Thyroid gland (tissue), 4 donors: ENCODE measurements at places on chromosomes 3 and 15. TPM values are rescaled to one million over a fixed set of nuclear protein-coding genes. Genes with fewer than 3 reads are reported as not detected.

PIGZ gene
- total RNA-seq = 3.3 TPM

NLGN1 gene
- 2.9 TPM for total RNA-seq

GPR149 gene
- not detected for total RNA-seq

GOLGA8S gene
- 2.7 TPM for total RNA-seq

DNA sequence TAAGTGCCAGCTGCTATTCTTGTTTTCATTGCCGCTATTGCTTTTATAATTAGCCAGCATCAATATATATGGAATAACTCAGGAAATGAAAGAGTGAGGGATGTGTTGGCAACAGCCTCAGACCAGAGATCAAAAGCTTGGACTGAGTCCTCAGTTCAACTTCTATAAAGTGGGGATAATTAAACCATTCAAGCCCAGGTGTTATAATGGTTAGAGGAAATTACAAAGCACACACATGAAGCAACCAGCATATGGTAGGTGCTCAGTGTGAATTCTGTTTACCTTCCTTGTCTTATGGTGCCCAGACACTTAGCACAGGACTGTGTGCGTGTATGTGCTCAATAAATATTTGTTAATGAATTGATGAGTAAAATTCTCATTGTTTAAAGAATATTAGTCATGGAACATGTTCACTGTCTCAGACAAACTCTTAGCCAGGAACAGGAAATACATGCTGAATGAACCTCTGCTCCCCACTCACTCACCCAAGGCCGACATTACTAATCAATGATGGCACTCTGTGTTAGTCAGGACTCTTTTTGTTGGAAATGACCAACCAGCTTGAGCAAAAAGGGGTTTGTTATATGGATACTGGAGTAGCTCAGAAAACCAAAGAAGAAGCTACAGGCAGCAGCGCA is 16.7 kb upstream of the CCDC174 start:
- H3K36me3 ChIP-seq = no peaks in the 10 kb centered on the region
- H3K27me3 ChIP-seq = no peaks in the 10 kb centered on the region
- no peak overlapping the region for H3K27ac ChIP-seq
- DNase-seq = no peak
- no peaks in the 10 kb centered on the region for H3K4me1 ChIP-seq

DNA sequence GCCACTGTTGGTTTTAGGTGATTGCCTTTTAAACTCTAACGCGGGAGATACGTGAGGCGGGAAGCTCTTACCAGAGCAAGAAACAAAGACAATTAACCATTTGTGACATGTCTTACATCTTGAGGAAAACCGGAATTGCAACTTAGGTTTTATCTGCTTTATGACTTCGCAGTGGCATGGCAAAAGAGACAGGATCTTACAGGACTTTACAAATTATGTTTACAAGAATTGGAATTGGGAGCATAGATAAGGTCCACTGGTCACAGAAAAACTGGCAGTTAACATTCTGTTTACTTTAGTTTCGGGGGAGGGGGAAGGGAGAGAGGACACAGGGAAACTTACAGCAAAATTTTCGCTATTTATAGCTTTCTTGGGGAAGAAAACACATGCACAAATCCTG is 1119.6 kb downstream of the ZPLD1 start:
- DNase-seq = no peak
- no peaks in the 10 kb centered on the region for H3K4me1 ChIP-seq
- no peak overlapping the region for H3K27ac ChIP-seq
- no peaks in the 10 kb centered on the region for H3K27me3 ChIP-seq
- H3K4me3 ChIP-seq = peak overlapping the region; percentile 3
- no peaks in the 10 kb centered on the region for H3K36me3 ChIP-seq

DNA sequence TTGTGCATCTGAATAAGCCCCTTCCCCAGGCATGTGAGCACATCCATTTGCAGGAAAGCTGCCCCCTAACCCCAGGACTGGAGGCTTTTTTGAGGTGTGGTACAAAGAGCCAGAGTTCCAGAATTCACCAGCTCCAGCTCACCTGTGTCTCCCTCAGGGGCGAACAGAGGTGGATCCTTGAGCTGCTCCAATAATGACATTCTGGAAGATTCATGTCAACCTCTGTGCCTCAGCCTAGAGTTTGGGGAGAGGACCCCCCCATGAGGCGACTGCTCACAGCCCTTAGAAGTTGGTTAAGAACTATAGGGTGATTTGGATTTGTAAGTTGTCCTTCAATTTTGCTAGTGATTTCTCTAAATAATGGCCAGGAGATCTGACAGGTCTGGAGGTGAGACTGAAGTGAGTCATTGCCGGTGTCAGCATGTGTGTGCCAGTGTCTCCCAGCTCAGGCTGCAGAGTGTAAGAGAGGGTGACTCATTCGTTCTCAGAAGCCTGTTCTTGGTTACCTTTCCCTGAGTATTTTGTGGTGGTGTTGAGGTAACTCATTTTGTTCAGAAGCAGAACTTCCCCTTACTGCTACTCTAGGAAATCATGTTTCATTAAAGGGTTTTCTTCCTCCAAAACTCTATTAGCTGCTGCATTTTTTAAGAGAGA is 136.9 kb upstream of the TOPAZ1 start:
- peak; percentile 72 for DNase-seq
- peak overlapping the region; percentile 98 for H3K27ac ChIP-seq
- H3K36me3 ChIP-seq = no peaks in the 10 kb centered on the region
- peaks cover 53% of the 10 kb centered on the region for H3K4me1 ChIP-seq

DNA sequence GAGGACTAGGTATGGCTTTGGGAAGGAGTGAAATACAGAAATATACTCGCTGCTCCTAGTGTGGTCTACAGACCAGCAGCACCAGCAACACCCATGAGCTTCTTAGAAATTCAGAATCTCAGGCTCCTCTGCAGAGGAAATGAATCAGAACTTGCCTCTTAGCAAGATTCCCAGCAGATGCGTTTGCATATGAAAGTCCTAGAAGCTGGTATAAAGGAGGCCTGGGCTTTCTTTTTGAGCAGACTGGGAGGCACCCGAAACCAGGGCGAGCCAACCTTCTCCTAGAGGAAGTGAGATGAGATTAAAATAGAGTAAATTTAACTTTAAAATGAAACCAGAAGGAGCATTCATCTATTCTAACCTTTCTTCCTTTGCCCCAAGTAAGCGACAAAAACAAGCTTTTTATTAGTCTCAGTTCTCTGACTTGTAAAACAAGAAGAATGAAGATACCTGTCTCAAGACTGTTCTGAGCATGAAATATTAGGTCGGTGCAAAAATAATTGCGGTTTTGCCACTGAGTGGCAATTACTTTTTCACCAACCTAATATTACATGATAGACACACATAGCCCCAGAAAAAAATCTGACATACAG is 140.0 kb downstream of the PDZRN3 start:
- H3K27me3 ChIP-seq = no peaks in the 10 kb centered on the region
- H3K36me3 ChIP-seq = no peaks in the 10 kb centered on the region
- no peak overlapping the region for H3K27ac ChIP-seq
- H3K4me1 ChIP-seq = peaks cover 12% of the 10 kb centered on the region
- no peak for DNase-seq

DNA sequence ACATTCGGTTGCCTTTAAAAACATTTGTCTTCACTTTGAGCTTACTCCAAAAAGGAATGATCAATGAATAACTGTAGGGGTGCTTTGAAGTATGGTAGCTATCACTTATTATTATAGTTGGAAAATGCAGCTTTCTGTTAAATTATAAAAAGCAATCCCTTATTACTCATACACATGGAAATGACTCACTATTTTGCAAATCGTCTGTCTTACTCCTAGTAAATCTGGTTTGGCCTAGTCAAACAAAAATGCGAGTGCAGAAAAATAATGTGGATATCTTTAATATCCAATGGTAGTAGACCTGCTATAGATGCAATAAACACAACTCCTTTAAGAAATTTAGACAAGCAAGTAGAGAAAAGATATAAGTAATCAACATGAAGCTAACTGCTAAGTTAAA is 112.5 kb downstream of the ZIC1 start:
- no peaks in the 10 kb centered on the region for H3K27me3 ChIP-seq
- no peaks in the 10 kb centered on the region for H3K4me1 ChIP-seq
- no peak overlapping the region for H3K27ac ChIP-seq
- H3K4me3 ChIP-seq = no peak overlapping the region
- DNase-seq = no peak

- H3K4me1 ChIP-seq = no peaks in the 10 kb centered on the region
- no peaks in the 10 kb centered on the region for H3K36me3 ChIP-seq
- no peak for DNase-seq
- H3K4me3 ChIP-seq = no peak overlapping the region
Measured at GRCh38 chr3:17313746-17314145, 428.7 kb downstream of the TBC1D5 start.

GRCh38 chr3:152317184-152317583 is 48.5 kb downstream of the MBNL1 start:
- no peak for DNase-seq
- H3K36me3 ChIP-seq = no peaks in the 10 kb centered on the region
- no peak overlapping the region for H3K4me3 ChIP-seq
- H3K27ac ChIP-seq = peak overlapping the region; percentile 4

DNA sequence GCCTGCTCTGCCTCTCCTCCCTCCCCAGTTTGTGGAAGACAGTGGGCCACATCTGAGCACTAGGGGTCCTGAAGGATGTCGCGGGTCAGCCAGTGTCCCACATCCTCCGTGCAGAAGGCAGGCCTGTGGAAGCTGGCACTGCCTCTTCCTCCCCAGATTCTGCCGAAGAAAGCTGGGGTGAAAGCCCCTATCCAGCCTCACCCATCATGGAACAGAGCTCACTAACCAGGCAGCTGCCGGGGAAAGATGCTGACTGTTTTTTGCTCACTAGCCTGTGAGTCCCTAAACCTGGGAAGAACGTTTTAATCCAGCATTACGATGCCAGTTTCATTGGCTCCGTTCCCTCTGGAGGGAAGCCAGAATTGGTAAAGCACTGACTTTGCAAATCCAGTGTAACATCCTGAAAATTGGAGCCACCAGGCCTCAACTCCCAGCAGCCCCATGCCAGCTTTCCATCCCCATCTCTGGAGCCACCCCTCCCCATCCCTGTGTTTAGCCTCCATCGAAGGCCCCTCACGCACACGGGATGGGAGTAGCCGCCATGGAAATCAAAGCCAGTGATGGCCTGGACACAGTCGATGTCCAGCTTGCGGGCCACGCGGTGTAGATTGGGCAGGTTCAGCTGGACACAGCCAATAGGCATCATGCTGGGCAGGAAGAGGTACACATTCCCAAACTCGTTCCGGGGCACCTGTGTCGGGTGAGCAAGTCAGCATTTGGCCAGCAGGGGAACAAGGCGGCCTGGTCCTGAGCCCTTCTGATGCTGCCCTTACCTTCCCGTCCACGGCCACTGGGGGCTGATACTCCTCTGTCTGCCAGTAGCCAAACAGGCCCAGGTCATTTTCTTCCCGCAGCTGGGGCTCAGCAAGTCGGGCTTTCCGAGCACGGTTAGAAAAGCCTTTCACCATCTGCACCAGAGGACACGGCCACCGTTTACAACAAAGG is 23.5 kb downstream of the TMEM43 start:
- H3K27ac ChIP-seq = no peak overlapping the region
- no peak overlapping the region for H3K4me3 ChIP-seq
- H3K27me3 ChIP-seq = no peaks in the 10 kb centered on the region
- peaks cover 19% of the 10 kb centered on the region for H3K4me1 ChIP-seq
- DNase-seq = peak; percentile 41
- peaks cover 20% of the 10 kb centered on the region for H3K36me3 ChIP-seq

DNA sequence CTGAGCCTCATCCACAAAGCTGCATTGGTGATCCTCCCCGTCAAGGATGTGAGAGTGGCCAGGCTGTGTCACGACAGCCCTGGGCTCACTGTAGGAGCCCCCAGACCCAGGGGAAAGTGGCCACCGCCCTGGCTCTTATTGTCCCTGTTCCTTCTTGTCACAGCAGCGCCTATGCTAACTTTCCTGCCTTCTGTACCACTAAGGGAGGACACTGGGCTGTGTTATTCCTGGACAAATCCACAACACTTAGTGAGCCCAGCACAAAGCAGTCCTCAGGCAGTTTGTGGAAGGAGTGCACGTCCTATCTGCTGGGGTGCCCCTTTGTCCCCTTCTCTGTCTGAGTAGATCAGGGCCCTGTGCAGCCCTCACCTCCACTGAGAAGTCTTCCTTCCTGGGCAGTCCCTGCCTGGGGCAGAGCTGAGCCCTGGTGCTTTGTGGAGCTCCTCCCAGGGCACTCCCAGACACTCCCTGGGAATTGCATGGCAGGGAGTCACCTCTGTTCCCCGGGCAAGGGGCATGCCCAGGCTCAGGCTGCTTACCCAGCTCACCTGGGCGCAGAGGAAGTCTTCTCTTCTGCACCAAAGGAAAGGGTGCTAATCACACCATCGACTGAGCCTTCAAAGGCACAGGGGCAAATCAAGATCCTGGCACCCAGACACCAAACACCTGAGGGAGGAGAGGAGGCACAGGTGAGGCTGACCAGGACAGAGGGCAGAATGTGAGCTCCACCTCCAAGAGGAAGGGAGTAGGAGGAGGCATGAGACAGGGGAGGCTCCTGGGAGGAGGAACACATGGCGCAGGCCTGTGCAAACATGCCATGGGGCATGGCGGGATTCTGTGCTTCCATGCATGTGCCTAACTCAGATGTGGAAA is 138.7 kb downstream of the KLF13 start:
- peaks cover 9% of the 10 kb centered on the region for H3K4me1 ChIP-seq
- H3K36me3 ChIP-seq = no peaks in the 10 kb centered on the region
- no peak for DNase-seq
- H3K27me3 ChIP-seq = no peaks in the 10 kb centered on the region
- no peak overlapping the region for H3K4me3 ChIP-seq

GRCh38 chr3:179526989-179527391 is 35.7 kb upstream of the ACTL6A start:
- H3K4me3 ChIP-seq = no peak overlapping the region
- H3K36me3 ChIP-seq = no peaks in the 10 kb centered on the region

DNA sequence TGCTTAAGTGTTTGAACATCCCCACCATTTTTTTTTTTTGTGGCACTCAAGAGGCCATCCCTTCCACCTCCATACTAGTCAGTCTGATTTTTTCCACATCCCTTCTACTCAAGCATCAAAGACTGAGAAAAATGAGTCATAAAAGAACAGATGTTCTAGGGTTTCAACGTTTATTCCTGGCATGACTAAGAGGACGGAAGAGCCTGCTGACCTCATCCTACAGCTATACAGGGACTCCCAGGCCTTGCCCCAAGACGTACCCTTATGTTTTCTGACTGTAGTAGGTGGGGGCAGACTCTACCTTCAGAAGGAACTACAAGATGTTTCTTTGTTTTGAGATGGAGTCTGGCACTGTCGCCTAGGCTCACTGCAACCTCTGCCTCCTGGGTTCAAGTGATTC is 3.3 kb upstream of the ITPKA start:
- H3K36me3 ChIP-seq = no peaks in the 10 kb centered on the region
- H3K4me3 ChIP-seq = no peak overlapping the region
- no peak overlapping the region for H3K27ac ChIP-seq
- H3K27me3 ChIP-seq = peaks cover 4% of the 10 kb centered on the region
- peaks cover 24% of the 10 kb centered on the region for H3K4me1 ChIP-seq
